ENCODE measurements at places on chromosomes 4 and X. TPM values are rescaled to one million over a fixed set of nuclear protein-coding genes. Genes with fewer than 3 reads are reported as not detected.

DNA sequence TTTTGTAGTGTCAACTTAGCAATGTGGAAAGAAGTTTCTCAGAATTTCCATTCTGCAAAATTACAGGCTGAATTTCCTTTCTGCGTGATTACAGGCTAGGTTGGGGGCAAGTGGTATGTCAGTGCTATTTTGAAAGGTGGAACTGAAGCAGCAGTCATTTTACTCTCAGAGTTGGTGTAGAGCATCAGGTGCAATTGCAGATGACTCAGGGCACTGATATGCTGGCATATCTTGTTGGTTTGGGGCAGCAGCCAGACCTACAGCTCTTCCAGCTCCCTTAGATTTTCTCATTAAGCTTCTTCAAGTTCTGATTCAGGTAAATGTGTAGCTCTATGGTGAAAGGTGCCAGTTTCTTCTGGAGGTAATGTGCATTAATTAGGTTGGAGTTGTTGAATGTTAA, 930.7 kb upstream of the PCDH10 start:
- H3K4me1 ChIP-seq = no peaks in the 10 kb centered on the region
- DNase-seq = no peak
- no peaks in the 10 kb centered on the region for H3K36me3 ChIP-seq
- no peak overlapping the region for H3K4me3 ChIP-seq
- no peaks in the 10 kb centered on the region for H3K27me3 ChIP-seq

GRCh38 chr4:175215208-175215607, 297.1 kb downstream of the ADAM29 start:
- no peak overlapping the region for H3K27ac ChIP-seq
- no peaks in the 10 kb centered on the region for H3K36me3 ChIP-seq
- H3K4me3 ChIP-seq = no peak overlapping the region
- no peaks in the 10 kb centered on the region for H3K4me1 ChIP-seq

Gene CXorf65
- polyA plus RNA-seq = 1.1 TPM

Gene KLHL4
- polyA plus RNA-seq = 4.1 TPM

Gene USP27X
- polyA plus RNA-seq = 6.5 TPM

DNA sequence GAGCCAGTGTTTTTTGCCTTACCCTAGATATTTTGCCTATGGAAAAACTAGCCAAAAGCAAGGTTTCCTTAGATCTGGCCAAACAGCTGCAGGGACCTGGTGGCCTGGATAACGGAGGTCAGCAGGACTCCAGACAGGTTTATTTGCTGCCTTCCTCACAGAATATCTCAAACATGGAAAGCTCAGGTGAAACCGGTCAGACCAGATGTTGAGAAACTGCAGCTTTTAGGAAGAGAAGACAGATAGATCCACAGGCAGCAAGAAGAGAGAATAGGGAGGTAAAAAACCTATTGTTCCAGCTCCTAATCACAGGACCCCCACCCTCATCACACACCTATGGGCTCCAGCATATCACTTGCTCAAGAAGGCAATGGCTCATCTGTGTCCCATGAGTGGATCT, 16.2 kb downstream of the SLC16A2 start:
- no peaks in the 10 kb centered on the region for H3K4me1 ChIP-seq
- no peak for DNase-seq
- H3K27ac ChIP-seq = no peak overlapping the region
- H3K36me3 ChIP-seq = no peaks in the 10 kb centered on the region
- no peaks in the 10 kb centered on the region for H3K27me3 ChIP-seq
- no peak overlapping the region for H3K4me3 ChIP-seq

Gene XK
- 12.3 TPM for polyA plus RNA-seq

DNA sequence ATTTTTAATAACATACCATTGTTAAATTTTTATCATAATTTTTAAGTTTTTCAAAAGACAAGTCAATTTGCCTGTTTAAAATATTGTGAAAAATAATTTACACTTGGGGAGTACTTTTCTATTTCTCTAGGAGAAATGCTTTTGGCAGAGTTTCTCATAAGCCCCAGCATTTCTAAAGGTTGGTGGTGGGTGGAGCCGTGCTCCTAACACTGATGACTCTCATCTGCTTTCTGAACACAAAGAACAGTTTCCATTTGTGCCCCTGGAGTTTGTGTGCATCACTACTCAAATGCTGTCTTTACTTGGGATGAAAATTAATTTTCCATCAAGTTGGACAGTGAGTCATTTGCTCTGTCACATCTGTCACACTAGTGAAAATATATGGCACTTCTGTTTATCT, 57.6 kb downstream of the TNIP2 start:
- H3K4me1 ChIP-seq = peaks cover 8% of the 10 kb centered on the region
- H3K27me3 ChIP-seq = no peaks in the 10 kb centered on the region
- H3K36me3 ChIP-seq = peaks cover 79% of the 10 kb centered on the region
- no peak overlapping the region for H3K27ac ChIP-seq
- H3K4me3 ChIP-seq = no peak overlapping the region
- DNase-seq = no peak

DNA sequence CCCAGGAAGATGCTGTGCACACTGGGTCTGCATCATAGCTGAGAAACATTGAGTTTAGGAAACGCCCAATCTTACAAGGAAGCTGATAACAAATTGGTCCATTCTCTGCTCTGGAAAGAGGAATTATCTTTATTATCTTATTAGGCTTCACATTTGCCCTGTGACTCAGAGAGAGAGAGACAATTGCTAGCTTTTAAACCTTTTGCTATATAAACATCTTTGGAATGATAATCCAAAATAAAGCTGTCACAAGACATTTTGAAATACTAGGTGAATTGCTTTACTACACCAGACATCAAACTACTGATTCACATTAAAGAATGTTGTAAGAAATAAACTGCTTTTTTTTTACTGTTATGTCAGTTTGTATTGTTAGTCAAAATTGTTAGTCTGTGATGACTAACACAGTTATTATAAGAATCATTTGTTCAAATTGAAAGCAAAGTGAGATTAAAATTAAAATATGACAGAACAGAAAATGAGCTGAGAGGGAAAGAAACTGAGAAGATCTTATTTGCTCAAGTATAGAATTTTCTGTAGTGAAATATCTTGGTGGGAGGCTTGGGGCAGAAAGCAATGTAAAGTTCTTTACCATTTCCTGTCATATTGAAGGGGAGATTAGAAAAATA, 765.4 kb upstream of the PCDH10 start:
- no peaks in the 10 kb centered on the region for H3K36me3 ChIP-seq
- no peak for DNase-seq
- no peak overlapping the region for H3K4me3 ChIP-seq
- H3K4me1 ChIP-seq = no peaks in the 10 kb centered on the region

Gene FNIP2
- 28.1 TPM for polyA plus RNA-seq
